ENCODE measurements at places on chromosomes 12 and 14.

GRCh38 chr14:69880044-69880487, 850 bp downstream of the SMOC1 start:
- DNase-seq = no peak

- DNase-seq = no peak
Measured at GRCh38 chr14:89067293-89067972, 243.0 kb downstream of the TTC8 start.

DNA sequence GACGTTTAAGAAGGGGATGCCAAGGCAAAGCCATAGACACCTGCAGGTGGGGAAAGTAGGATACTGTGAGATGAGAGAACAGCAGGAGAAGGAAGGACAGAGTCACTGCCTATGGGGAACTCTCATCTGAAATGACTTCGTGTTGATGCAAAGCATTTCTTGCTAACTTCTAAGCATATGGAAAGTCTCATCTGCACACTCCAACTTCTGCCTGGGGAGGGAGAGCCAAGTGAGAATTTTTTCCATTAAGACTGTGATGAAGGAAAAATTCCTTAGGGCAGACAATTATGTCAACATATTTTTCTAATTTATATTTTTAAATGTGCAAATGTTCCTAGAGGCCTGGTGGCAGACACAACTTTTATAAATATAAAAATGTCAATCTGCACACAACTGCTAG, 115.3 kb downstream of the IPO8 start:
- DNase-seq = no peak

DNA sequence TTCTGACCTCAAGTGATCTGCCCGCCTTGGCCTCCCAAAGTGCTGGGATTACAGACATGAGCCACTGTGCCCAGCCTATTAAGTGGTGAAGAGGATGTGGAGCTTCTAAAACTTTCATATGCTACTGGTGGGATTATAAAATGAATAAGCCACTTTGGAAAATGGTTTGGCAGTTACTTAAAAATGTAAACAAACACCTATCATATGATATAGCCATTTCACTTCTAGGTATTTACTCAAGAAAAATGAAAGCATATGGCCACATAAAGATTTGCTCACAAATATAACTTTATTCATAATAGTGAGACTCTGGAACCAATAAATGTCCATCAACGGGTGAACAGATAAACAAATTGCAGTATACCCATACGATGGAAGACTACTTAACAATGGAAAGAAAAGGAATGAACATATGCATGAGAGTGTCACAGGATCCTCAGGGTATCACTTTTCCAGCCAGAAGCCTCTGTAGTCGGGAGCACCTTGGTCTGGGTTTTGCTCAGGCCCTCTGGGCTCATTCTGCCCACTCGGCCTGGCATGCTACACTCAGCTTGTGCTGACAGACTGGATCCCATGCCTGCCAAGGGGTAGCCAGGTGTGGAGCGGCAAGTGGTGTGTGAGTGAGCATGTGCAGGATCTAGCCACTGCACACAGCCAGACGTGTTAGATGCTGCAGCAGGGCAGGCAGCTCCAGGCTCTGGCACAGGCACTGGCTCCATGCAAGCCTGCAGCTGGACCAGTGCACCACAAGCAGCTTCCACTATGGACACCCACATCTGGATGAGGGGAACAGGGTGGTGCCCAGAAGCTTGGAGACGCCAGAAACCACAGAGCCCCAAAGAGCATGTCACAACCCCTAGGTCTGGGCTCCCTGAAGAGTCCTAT, 213.2 kb upstream of the DIO3 start:
- no peak for DNase-seq

DNA sequence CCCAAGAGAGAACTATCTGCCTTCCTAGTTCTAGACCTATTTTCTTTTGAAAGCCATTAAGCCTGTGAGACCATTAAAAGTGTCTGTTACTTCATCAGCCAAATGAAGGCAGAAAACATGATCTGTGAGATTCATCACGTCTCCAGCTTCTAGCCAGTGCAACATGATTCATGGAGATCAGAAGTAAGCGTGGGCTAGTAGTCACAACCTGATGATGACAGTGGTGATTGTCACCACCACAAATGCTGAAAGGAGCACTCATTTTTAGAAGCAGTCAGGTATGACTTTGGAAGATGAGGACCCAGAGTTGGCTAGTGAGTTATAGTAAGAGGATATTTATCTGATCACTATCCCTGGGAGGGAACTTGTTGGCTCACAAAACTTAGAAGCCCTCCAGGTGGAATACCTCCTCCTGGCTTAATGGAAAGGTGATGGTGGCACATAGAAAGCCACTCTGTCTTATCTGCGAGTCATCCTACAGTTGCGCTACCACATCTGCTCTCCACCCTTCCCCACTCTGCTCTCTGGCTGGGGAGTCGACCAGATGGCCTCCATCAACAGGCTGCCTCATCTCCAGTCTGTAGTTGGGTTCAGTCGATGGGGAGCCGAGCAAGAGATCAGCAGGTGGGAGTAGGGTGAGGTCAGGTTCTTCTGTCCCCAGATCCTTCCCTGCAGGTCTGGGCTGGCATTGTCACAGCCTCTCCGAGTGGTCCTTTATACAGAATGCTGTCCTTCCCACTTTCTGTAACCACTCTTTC, 317.6 kb upstream of the FKBP4 start:
- no peak for DNase-seq

- no peak for DNase-seq
Measured at GRCh38 chr12:16282978-16283377, 5.5 kb upstream of the SLC15A5 start.

DNA sequence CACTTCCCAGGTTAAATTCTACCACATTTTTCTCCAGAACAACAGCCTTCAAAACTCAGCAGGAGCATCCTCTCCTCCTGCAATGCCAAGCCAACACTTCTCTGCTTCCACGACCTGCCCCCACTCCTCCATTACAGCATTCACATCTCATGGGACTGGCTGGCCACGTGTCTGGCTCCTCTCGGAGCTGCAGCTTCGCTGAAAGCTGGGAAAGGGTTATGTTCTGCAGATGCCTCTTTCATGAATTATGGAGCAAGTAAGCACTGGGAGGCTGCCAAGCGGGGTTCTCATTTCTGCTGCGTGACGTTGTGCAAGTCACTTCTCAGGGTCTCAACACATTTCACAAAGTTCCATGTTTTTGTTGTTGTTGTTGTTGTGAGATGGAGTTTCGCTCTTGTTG, 142.2 kb upstream of the RFLNA start:
- DNase-seq = no peak

- DNase-seq = no peak
Measured at GRCh38 chr12:28507867-28508266, 317.6 kb downstream of the CCDC91 start.

DNA sequence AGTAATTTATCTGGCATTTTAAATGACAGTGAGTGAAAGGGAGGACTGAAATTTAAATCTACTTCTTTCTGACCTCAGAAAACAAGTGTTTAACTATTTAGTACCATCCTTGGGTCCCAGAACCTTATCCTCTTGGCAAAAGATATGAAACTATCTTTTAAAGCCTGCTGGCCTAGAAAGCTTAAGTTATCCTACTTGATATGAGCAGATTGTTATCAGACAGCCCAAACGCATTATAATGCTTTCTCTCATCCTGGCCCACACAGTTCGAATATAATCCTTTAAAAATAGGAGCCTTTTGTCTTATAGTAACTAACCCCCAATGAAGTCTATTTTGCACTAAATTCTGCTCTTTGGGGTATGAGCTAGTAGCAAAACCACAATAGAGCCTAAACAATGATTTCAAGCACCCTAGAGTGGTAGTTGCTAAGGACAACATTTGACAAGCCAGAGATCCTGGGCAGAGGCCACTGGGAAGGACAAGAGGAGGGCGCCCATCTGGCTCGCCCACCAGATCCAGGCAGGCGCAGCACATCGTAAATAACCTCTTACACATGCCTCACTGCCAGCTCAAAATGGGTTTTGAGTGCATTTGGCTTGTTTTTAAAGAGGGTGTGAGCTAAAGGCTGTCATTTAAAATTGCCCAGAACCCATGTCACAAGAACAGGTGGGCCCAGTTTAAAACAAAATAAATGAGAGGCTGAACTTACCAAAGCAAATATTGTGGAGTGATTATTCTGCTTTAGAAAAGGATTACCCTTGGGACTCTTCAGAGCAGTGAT, 37.7 kb upstream of the CRY1 start:
- DNase-seq = no peak

DNA sequence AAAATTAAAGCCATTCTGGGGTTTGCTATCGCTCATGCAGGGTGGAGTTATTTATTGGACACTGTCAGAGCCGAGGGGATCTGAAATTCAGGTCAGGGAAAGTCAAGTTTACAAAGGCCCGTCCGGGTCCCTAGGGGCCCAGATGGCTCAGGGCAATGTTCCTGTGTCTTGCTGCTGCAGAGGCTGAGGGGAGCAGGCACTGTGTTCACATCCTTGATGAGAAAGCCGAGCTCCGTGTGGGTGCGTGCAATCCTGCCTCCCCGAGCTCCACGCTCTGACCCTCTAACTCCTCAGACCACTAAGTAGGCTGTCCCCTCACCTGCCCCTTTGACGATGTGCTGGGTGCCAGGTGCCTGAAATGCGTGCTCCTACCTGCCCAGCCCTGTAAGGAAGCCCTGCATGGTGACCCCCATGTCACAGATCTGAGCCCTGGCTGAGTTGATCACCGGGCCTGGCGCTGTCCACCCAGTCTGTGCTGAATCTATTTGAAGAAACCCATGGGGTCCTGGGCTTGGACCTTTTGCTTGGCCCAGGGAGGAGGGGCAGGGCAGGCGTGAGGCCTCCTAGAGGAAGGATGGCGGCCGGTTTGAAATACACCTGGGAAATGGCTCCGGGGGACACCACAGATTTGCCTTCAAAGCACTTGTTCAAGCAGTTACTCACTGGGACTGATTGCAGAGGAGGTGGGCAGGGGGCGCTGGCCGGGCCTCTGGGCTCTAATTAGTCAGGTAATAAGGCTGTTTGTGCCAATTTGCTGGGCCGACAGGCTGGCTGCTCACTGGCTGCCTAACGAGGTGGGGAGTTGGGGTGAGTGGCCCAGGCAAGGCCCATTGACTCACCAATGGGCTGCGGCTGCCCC, 204.3 kb downstream of the KIF26A start:
- DNase-seq = no peak

GRCh38 chr14:97346675-97347074, 549.5 kb downstream of the VRK1 start:
- DNase-seq = no peak

- DNase-seq = no peak
Measured at GRCh38 chr12:69688021-69688420, 11.1 kb downstream of the BEST3 start.

Measured in chondrocyte (in vitro differentiated cells).